ENCODE measurements at places on chromosomes 12 and 14.

- DNase-seq: peak; percentile 34
These were observed at the start of gene TMEM117 for GRCh38 chr12:43835656-43836474. Gene TMEM117 (plus strand): TSS chr12:43836081.

DNA sequence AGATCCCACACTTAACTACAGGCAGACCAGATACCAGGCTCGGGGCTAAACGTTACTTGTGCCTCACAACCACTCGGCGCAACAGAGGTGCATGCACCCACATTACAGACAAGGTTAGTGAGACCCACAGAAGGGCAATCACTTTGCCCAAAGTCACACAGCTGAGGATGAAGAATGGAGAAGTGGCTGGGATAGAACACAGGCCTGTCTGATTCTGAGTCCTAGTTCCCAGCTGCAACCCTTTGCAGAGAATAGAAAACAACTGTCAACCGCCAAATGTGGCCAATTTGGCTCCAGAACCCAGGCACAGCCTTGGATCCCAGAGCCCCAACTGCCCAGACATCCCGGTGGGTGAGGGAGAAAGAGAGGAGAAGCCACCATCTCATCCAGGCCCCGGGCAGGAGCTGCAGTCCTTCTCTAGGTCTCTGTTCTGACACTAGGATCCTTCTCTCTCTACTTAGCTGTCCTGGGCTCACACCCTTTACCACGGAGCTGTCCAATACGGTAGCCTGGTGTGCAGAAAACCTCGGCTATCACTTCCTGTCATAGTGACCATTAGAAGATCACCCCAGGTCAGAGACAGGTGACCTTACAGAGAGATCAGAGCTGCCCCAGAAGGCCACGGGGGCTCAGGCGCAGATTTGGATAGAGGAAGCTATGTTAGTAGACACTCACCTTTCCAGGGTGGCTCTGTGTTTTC lies 59.1 kb downstream of the FAM222A start:
- DNase-seq: no peak

DNA sequence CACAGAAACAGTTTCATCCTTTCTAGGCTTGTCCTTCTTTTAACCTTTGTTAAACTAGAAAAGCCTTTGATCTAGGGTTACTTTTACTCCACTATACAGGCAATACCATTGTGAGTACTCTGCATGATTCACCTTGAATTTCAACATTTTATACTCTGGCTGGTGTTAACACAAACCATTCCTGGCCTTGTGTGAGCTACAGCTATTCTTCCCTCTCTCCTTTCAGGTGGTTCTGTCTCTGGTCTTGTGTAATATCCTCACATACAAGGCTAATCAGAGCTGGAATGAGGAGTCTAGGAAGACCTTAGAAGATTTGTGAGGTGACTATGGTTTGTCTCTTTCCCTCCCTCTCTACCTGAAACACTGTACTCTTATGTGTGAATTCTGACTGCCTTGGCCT lies 837.4 kb upstream of the USP15 start:
- DNase-seq: no peak

DNA sequence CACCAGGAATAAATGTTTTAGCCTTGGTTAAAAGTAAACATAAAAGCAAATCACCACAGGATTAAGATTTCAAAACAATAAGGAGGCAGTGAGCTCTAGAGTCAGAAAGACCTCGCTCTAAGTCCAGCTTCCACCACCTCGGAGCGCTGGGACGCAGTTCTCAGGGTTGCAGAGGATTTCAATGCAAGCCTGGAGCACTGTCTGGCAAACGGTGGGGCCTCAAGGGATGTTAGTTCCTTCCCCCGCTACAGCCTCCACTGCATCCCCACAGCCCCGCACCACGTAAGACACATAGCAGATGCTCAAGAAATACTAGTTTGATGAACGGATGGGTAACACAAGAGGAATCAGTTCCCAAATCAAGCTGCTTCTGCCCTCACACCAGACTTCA lies 39.3 kb upstream of the TMCC3 start:
- DNase-seq: no peak

- DNase-seq: no peak
These were observed 81.2 kb upstream of the ETV6 start for GRCh38 chr12:11568155-11568761.

DNA sequence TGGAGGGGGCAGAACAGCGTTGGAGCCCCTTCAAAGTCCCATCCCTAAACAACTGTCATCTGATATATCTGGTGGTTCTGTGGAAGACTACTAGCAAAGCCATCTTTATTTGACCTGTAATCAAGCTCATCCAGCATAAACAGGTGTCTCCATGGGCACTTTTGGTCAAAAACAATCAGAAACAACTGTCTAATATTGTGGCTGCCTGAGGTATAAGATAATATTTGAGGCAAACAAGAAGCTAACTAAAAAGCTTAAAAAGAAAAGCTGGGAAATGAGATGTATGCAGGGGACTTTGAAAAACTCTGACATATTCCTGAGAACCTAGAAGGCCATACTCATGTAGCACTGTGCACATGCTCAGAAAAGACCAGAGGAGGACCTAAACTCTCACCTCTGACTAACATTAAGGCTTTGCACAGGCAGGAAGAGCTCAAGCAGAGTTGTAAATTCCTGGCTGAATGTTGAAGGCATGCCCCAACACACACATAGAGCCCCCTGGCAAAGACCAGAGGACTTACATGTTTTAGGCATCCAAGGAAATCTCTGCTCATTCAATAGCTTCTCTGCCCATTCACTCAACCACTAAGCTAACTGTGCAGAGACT lies 27.2 kb upstream of the AP4S1 start:
- no peak for DNase-seq

DNA sequence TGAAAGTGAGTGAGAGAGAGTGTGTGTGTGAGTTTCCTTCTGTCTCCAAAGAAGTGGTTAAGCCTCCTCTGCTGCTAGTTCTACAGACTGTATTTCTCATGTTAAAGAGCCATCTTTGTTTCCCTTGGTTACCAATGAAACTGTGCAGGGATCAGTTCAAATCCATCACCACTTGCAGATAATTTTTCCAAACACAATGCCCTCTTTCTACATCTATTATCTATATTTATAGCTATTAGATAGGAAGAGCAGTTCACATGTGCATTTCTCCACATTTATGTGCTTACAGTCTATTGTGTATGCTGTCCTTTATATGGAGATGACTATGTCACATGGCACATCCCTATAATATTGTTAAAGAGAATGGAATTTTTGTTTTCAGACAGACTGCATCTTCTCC lies 2.2 kb upstream of the DAAM1 start:
- DNase-seq: no peak

GRCh38 chr14:55328317-55328716 lies 57.1 kb downstream of the FBXO34 start:
- DNase-seq: no peak

Data from NCI-H2029 (cell line).